ENCODE measurements at places on chromosomes 4 and X.

DNA sequence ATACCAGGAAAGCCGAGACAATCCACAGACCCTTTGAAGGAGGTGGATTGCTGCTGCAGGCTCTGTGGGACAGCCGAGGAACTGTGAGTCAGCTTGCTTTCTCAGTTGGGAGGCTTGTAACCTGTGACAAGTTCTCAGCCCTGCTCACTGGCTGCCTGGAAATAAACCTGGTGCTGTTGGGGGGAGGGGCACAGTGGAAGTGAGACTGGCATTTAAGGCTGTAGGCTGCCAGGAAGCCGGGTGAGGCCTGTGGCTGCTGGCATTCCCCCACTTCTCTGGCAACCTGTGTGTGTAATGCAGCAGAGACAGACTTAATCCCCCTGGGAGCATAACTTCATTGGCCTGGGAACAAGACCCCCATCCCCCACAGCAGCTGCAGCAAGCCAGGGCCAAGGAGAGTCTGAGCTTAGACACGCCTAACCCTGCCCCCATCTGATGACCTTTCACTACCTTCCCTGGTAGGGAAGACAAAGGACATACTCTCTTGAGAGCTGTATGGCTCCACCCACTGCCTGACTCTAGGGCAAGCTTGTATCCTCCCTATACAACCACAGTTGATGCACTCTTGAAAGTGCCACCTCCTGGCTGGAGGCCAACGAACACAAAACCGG, 64.1 kb downstream of the ALPK1 start:
- peak; percentile 9 for DNase-seq

DNA sequence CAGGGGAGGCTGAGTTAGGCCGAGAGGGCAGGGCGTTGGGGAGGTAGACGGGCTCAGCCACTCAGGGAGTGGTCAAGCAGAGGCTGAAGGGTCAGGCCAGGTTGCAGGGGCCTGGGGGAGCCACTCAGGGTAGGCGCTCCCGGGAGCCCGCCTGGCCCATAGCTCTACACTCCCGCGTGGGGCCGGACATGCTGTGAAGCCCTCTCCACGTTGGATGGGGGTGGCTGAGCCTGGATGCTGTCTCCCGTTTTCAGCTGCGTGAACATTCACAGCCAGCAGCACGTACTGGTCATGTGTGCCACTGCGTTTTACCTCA, 14.0 kb upstream of the MSANTD1 start:
- DNase-seq = no peak

DNA sequence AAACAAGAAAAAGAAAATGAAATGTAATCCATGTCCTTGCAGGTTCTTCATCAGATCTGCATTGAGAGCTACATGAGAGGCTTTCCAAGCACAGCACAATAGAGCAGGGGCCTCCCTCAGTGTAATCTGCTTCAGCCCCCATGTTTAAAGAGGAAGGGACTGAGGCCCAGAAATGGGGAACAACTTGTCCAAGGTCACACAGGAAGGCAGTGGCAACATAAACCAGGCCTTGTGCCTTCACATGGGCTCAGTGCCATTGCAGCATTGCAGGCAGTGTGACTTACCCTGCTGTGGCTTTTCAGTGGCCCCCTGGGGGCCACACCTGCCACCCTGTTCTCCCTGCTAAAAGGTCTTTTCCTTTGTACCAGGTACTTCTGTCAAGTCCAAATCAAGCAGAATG, 20.9 kb upstream of the CD99L2 start:
- DNase-seq = no peak

GRCh38 chrX:10989386-10989785, 121.7 kb upstream of the HCCS start:
- peak; percentile 45 for DNase-seq

GRCh38 chrX:154729439-154729838, 21.4 kb downstream of the GAB3 start:
- DNase-seq = no peak

- no peak for DNase-seq
Observed at GRCh38 chrX:153606503-153606902, 7.6 kb upstream of the CCNQ start.

DNA sequence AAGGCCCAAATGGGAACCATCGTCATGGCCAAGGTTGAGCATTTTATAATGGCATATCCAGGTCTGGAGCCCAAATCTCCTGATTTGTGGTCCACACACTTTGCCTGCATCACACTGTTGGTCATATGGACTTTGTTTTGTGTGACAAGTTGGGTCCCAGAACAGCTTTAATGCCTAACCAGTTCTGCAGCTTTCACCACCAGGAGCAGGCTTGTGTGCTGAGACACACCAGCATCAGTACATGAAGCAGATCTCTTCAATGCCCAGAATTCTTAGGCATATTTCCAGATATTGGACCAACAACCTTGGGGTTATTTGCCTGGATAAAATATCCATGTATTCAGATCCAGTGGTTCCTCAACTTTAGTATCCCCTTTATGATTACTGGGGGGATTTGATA, 371.3 kb downstream of the FBXW7 start:
- DNase-seq = peak; percentile 39

GRCh38 chr4:183631577-183632198, 27.3 kb downstream of the RWDD4 start:
- DNase-seq = no peak

DNA sequence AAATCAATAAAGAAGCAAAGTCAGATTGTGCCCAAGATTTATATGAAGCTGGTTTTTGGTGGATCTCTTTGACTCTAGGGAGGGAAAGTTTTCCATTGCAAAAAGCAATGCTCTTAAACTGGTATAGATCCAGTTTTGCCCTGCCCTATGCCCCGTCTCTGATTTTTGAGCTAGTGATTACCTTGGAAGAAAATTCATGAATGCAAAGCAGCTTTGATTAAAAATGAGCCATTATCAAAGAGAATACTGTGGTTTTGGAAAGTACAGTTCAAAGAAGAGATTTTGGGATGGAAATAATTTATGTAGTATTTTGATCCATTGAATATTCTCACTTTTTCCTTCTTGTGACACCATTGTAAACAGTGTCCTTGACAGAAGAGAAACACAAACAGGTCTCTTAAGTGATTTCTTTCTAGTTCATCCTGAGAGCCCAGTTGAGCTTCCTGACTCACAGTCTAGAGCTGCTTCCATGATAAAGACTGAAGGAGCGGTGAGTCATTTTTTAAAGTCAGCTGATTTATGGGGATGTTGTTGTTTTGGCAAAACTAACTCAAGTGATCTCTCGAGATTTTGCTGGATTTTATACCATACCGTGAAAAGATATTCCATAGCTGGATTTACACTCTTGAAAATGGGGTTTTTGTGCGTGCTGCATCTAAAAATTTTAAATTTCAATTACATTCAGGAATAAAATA, 76.7 kb downstream of the AFF1 start:
- DNase-seq = no peak

GRCh38 chr4:156838761-156839160, 132.8 kb downstream of the PDGFC start:
- no peak for DNase-seq

DNA sequence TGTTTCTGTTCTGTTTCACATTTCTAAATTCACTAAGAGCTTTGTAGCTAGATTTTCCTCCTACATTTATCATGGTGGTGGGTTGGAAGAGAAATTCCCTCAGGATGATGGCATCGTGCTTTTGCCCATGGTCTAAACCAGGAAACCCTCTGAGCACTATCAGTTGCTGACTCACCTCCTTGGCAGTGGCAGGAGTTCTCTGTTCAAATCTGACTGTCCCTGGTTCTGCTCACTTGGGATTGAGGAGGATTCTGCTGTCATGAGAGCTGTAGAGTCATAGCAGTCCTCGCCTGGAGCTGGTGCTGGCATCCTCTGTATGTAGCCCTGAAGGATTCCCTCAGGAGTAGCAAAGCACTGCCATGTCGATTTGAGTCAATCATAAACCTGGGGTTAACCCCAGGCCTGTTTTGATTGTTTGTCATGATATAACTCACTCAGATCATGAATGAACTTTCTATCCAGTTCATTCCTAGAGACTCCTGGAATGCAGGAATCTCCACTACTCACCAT, 9.4 kb downstream of the TEX13A start:
- DNase-seq = no peak

DNA sequence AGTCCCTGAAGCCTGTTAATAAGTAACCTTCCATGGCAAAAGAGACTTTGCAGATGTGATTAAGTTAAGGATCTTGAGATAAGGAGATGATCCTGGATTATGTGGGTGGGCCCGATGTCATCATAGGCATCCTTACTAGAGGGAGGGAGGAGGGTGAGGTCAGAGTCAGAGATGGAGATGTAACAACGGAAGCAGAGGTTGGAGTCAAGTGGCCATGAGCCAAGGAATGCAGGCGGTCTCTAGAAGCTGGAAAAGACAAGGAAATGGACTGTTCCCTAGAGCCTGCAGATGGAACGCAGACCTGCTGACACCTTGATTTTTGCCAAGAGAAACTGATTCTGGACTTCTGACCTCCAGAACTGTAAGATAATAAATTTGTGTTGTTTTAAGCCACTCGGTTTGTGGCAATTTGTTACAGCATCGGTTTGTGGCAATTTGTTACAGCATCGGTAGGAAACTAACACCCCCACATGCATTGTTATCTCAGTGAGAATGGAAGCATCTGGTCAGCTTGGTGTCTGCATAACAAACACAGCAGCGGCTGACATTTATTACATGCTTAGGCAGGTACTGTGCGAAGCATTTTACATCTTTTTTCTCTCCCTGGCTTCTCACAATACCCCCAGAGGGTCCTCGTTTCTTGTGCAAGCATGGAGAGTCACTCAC, 55.6 kb downstream of the CLDN34 start:
- no peak for DNase-seq

Data from Caco-2 (cell line).